Aorta (tissue), 5 donors: ENCODE measurements at places on chromosomes 5 and 9.

DNA sequence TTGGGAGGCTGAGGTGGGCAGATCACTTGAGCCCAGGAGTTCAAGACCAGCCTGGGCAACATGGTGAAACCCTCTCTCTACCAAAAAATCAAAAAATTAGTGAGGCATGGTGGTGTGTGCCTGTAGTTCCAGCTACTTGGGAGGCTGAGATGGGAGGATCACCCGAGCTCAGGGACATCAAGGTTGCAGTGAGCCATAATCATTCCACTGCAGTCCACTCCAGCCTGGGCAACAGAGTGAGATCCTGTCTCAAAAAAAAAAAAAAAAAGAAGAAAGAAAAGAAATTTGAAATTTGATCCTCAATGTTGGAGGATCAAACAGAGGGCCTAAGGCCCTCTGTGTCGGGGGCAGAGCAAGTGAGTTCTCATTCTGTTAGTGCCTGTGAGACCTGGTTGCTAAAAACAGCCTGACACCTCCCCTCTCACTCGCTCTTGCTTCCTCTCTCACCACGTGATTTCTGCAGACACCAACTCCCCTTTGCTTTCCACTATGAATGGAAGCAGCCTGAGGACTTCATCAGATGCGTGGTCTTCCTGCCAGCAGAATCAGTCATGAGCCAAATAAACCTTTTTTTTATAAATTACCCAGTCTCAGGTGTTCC, 8.4 kb upstream of the GOLPH3 start:
- no peak overlapping the region for H3K27ac ChIP-seq
- DNase-seq, result no peak
- H3K4me1 ChIP-seq, result no peaks in the 10 kb centered on the region
- no peaks in the 10 kb centered on the region for H3K27me3 ChIP-seq
- H3K4me3 ChIP-seq, result no peak overlapping the region

DNA sequence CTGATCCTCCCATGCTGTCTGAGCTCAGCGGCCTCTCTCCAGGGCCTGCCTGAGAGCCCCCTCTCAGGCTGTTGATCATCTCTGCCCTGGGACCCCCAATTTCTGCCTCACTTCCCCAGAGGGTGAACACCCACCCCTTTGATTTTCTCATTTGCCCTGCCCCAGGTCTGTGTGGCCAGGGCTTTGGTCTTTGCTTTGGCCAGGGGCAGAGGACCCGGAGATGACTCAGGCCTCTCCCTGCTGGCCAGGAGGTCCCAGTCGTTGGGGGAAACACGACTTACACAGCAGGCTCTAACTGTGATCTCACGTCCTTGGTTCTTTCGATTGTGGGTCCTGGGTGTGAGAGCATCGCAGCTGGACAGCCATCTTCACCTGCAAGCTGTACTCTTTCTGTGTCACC, 1.1 kb upstream of the ADAMTS2 start:
- H3K4me1 ChIP-seq, result no peaks in the 10 kb centered on the region
- H3K4me3 ChIP-seq, result no peak overlapping the region
- H3K27ac ChIP-seq, result no peak overlapping the region

DNA sequence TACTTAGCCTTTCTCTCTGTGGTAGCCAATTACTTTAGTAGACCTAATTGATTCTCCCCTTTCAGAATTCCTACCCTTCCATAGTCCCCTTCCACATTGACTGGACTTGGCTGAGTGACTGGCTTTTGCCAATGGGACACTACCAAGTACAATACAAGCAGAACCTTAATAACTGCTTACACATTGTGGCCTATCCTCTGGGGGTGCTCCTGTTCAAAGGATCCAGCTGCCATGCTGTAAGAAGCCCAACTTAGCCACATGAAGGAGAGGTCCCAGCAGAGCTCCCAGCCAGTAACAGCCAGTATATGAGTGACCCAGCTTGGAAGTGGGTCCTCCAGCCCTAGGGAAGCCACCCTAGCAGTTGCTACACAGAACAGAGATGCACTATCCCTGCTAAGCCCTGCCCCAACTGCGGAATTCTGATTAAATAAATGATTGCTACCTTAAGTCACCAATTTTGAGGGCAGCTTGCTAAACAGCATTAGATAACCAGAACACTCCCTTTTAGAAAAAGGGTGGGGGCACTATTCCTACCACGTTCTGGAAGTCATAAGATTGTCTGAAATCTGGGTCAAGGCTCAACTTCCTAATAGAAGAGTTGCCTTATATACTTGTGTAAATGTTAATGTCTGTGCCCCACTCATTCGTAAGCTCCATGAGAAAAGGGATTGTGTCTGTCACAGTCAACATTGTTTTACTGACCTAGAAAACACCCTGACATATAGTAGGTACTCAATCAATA, 11.1 kb upstream of the APTX start:
- no peaks in the 10 kb centered on the region for H3K36me3 ChIP-seq
- no peak for DNase-seq
- H3K27ac ChIP-seq, result no peak overlapping the region
- no peaks in the 10 kb centered on the region for H3K27me3 ChIP-seq
- H3K4me1 ChIP-seq, result no peaks in the 10 kb centered on the region

GRCh38 chr5:74316064-74316603, 324.4 kb downstream of the ENC1 start:
- no peaks in the 10 kb centered on the region for H3K36me3 ChIP-seq
- peak overlapping the region; percentile 98 for H3K27ac ChIP-seq
- DNase-seq, result peak; percentile 89

DNA sequence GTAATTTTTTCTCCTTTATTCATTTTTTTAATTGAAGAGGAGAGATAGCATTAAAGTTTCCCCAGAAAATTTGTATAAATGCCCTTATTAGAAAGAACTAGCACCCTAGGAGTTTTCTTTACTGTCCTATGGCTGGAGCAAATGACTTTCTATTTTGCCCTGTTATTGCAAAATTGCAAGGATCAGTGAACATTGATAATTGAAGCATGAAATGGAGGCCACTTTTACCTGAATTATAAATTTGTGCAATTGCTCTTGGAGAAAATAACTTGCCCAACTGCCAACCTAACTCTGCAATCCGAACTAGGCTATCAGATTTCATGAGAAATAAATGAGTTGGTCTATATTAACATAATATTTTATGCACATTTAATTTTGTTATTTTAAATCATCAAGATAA, 111.9 kb downstream of the MTRR start:
- H3K27me3 ChIP-seq, result no peaks in the 10 kb centered on the region
- H3K27ac ChIP-seq, result no peak overlapping the region
- H3K4me3 ChIP-seq, result no peak overlapping the region
- H3K36me3 ChIP-seq, result no peaks in the 10 kb centered on the region

- no peak for DNase-seq
- H3K27ac ChIP-seq, result no peak overlapping the region
- no peaks in the 10 kb centered on the region for H3K4me1 ChIP-seq
- no peak overlapping the region for H3K4me3 ChIP-seq
- H3K27me3 ChIP-seq, result no peaks in the 10 kb centered on the region
Measured at GRCh38 chr5:181043285-181044092, 3.4 kb downstream of the BTNL9 start.

GRCh38 chr9:136377341-136378169, 4.1 kb upstream of the CARD9 start:
- no peaks in the 10 kb centered on the region for H3K27me3 ChIP-seq
- no peak overlapping the region for H3K27ac ChIP-seq
- peaks cover 1% of the 10 kb centered on the region for H3K36me3 ChIP-seq
